ENCODE measurements at places on chromosomes 16 and 17.

DNA sequence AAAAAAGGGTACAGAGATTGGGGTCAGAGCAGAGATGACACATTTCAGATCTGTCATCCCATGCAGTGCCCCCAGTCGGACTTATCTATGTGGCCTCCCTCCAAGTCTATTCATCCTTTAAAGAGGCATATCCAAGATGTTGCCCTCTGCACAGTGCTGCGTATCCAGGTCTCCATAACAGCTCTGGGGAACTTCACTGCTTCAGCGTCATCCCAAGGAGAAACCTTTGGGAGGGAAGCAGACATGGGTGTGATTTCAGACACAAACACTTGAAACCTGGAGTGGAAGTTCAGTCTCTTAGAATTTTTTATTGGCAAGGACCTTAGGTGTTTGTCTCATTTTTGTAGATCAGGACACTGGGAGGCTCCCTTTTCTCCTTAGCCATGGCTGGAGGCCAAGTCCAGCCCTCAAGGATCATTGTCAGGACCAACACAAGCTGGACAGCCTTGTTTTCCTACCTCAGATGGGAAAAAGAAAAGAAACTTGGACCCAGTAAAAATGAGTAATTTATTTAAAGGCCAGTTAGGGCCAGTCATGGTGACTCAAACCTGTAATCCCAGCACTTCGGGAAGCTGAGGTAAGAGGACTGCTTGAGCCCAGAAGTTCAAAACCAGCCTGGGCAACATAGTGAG is 23.9 kb upstream of the NLK start:
- DNase-seq, result no peak

- peak; percentile 85 for DNase-seq
These were observed at the start of gene SPATA20 for GRCh38 chr17:50547035-50547735. TSS of gene SPATA20 (plus strand) at chr17:50547174. CDS start at chr17:50547209, 35 bp downstream.

- DNase-seq, result no peak
These were observed 65.7 kb upstream of the BCAR1 start for GRCh38 chr16:75317101-75317522.

DNA sequence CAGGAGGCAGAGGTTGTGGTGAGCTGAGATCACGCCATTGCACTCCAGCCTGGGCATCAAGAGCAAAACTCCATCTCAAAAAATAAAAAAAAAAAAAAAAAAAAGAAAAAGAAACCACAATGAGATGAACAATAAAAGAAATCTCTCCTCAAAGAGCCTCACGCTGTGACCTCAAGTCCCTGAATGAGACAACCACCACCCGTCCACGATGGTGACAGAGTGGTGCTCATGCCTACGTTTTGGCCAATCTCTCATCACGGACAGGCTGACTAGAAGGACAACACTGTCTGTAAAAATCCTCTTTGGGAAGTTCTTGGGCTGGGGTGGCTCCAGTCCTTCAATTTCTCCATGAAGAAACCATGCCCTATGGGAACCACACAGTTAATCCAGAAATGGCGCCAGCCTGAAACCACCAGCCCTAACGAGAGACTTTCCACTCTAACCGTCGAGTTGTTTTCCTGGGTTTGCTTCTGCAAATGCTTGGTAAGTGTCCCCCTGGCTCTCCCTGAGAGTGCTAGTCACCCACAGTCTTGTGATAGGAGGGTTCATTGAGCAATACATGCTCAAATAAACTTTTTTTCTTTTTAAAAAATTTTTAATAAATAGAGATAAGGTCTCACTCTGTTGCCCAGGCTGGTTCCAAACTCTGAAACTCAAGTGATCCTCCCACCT is 15.0 kb upstream of the PRSS27 start:
- no peak for DNase-seq

DNA sequence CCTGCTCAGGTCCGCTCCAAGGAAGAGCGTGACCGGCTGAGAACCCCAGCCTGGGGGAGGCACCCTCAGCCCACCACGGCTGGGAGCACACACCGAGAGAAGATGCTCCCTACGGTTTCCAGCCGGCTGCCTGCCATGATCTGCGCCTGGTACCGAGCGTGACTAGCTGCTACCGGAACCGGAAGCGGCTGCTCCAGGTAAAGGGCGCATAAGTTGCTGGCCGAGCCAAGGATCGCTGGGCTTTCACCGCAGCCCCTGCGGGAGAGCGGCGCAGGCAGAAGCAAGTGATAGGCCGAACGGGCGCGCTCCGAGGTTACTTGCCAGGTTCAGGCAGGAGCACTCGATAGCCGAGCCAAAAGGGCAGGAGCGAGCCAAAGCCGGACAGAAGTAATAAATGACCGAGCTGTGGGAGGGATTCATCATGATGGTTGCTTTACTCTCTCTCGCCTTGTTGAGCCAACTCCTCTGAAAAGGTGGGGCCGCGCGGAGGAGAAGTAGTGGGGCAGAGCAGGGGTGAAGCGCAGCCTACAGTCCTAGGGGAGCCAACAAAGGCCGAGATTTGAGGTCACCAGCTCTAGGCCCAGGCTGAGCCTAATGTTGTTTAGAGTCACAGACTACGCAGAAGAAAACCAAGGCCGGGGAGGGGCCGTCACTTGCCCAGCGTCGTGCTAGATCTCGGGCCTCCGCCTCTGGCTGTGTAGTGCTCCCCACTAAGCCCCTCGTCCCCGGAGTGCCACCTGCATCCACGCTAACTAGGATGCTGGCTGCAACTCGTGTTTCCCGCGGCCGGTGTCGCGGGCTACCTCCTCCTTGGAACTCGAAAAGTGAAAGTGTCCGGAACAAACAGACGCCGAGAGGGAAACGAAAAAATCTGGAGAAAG is at the start of gene MRPS23:
MRPS23 (minus strand) TSS at position 171 of the 881 bp plus-strand sequence; CDS start at position 137, 34 bp downstream.
- peak; percentile 96 for DNase-seq

- no peak for DNase-seq
These were observed 147.0 kb upstream of the RBFOX1 start for GRCh38 chr16:7185689-7186088.

- peak; percentile 9 for DNase-seq
These were observed 6.1 kb upstream of the ITGAM start for GRCh38 chr16:31253642-31254045.

GRCh38 chr16:66662445-66663194 is 33.9 kb downstream of the CMTM4 start:
- no peak for DNase-seq

DNA sequence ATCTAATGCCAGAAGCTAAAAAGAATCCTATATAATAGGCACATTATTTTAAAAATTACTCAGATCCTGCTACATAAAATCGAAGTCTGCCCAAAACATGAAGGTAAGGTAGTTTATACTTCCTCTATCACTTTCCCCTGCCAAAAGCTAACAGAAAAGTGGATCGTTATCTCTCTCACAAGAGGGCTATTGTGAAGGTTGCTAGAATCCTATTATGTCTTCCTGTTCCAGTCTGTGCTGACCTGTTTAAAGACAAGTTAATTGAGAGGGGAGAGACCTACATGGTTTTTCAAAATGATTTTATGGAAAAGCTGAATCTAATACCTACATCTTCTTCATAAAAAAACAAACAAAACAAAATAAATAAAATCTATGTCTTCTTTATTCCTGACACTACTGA is 1410.9 kb upstream of the CDH8 start:
- DNase-seq, result no peak

- DNase-seq, result no peak
These were observed 76.8 kb downstream of the AIPL1 start for GRCh38 chr17:6358131-6358530.

DNA sequence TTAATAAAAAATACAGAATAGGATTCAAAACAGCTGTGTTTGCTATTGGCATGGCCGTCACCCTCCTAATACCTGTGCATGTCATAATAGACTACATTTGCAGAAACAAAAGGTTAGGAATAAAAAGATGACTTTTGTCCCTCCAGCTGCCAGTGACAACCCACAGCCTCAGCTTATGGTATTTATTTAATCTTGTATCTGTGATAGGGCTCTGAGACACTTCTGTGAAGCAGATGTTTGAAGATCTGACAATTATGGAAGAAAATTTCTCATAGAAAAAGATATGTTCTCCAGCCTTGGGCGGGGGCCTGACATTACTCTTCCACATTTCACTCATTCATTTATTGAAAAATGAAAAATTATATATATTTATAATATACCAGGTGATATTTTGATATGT is 62.2 kb downstream of the PITPNC1 start:
- no peak for DNase-seq

GRCh38 chr16:86994651-86995171 is 322.5 kb downstream of the C16orf95 start:
- DNase-seq, result no peak

GRCh38 chr16:11977376-11978041 is 975 bp downstream of the SNX29 start:
- no peak for DNase-seq

DNA sequence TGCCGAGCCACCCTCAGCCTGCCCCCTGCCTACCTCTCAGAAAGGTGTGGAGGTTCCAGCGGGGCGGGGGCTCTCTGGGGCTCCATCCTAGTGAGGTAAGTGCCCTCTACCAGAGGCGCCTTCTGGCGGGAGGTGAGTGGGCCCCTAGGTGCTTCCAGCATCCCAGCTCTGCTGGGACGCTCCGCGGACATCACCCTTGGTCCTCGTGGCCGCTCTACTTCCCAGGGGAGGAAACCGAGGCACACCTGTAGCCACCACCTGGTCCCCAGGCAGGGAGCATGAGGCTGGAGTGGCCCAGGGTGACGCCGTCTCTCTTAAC is 1.4 kb downstream of the MCRIP2 start:
- no peak for DNase-seq

GRCh38 chr16:21953541-21953902 is 361 bp downstream of the UQCRC2 start:
- DNase-seq, result no peak

- DNase-seq, result no peak
These were observed 335.9 kb upstream of the TNRC6C start for GRCh38 chr17:77622647-77623046.

- no peak for DNase-seq
These were observed 239.8 kb downstream of the CHD9NB start for GRCh38 chr16:52812678-52813556.

DNA sequence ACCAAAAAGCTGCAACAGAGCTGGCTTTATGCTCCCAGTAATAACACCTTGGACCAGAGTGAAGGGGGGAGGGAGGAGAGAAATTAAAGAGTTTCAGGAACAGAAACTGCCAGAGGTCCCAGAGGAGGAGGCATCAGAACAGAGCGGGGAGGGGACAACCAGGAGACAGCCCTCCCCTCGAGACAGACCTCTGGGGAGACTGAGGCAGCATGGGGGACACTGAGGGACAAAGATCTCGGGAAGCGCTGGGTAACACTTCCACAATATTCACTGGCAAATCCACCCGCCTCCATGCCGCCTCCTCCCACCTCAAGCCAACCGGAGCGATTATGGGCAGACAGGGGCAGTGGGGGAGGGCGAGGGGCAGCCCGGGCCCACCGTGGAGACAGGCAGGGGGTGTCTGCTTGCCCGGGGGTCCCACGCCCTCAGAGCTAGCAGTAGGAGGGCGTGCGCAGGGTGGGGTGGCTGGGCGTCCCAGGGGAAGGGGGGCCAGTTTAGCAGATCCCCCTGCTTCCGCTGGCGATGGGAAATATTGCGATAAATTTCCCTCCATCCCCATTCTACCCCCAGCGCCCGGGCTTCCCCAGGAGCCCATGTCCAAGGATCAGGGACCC is 1.2 kb downstream of the PCGF2 start:
- DNase-seq, result no peak

DNA sequence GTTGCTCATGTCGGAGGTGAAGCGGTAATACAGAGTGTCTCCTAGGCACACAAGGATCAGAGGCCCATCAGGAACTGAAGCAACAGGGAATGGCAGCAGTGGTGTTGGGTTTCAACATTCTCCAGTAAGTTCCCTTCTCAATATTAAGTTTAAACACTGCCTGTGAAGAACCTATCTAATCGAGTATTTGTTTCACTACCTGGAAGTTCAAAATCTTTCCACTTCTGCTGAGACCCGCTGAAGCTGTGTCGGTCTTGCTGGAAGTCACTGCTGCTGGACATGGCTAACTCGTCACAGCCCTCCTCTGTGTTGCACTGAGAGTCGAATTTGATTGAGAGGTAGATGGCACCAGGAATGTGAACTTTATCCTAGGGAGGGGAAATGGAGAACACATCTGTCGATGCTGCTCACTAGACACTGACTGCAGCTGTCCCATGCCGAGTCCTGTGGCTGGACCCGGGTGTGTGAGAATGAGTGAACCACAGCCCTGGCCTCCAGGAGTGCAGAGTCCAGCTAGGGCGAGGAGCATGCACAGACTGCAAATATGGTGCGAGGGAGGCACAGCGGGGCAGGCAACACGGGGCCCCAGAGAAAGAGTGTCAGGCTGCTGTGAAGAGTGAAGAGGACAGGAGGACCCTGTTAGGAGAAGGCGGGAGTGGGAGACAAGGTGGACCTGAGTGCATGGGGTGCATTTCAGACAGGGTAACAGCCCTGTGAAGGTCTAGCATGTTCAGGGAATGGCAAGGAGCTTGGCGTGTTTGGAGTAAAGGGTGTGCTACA is 50.1 kb upstream of the ATP2A3 start:
- DNase-seq, result no peak

- no peak for DNase-seq
These were observed 189.0 kb downstream of the MAP2K4 start for GRCh38 chr17:12209632-12210191.

GRCh38 chr17:65066901-65067300 is 10.4 kb upstream of the GNA13 start:
- DNase-seq, result no peak

DNA sequence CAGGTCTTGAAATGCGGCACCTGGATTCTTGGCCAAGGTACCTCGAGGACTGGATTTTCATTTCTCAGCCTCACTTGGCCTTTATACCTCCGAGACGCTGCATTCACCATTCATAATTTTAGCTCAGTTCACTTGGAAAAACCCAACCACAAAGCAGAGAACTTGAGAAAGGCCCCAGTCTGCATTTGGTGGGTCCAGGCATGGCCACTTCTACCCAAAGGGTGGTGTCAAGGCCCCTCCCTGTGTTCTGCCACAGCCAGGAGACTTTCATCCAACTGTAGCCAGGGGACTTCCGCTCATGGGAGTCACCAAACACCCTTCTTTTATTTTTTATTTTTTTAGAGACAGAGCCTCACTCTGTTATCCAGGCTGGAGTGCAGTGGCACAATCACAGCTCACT is 14.7 kb upstream of the TVP23A start:
- DNase-seq, result no peak

GRCh38 chr17:78184868-78185267 is 2.0 kb downstream of the TK1 start:
- no peak for DNase-seq

DNA sequence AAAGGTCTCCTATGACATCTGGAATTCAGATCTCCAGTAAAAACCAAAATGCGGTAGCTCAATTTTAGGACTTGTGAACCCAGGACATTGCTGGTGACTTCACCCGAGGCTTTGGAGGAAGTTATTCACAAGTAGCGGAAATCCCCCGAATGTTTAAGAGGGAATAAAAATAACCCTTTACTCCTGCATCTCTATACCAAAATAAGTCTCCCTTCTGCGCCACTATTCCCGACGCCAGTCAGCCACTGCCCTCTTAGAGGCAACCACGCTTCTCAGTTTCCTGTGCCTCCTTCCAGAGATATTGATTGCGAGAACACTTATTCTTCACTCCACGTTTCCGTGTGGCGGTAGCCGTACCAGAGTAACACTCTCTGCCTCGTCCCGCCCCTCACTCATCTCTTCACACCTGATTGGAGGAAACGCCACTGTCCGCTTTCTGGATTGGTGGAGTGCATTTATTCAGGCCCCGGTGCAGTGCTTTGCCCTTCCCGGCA is 27.4 kb downstream of the EMP2 start:
- peak; percentile 45 for DNase-seq

GRCh38 chr16:60741810-60742209 is 1294.4 kb downstream of the CDH8 start:
- DNase-seq, result no peak

GRCh38 chr17:1957037-1957436 is 68.1 kb downstream of the RTN4RL1 start:
- DNase-seq, result no peak

- DNase-seq, result no peak
These were observed at the start of gene SMIM36 for GRCh38 chr17:55510986-55511721. TSS of gene SMIM36 (minus strand) at chr17:55511452.
